Camera-type eye (tissue), 1 donor: ENCODE measurements at places on chromosomes 7 and 10. TPM values are rescaled to one million over a fixed set of nuclear protein-coding genes. Genes with fewer than 3 reads are reported as not detected.

The ITPRID1 gene
- total RNA-seq, result 0.11 TPM

The HIBADH gene
- 52.5 TPM for total RNA-seq

The TRIM74 gene
- not detected for total RNA-seq

The RELN gene
- total RNA-seq, result 144 TPM

The NME8 gene
- not detected for total RNA-seq

The PON1 gene
- total RNA-seq, result not detected

The AGMO gene
- 0.27 TPM for total RNA-seq

The EBLN1 gene
- total RNA-seq, result not detected

The BCCIP gene
- total RNA-seq, result 63.5 TPM

The WNT8B gene
- total RNA-seq, result 0.16 TPM
